Thyroid gland (tissue), 4 donors: ENCODE measurements at places on chromosomes 4 and X. TPM values are rescaled to one million over a fixed set of nuclear protein-coding genes. Genes with fewer than 3 reads are reported as not detected.
A peak's percentile ranks its signal among the peaks of the same experiment; 100 is the strongest.

- no peaks in the 10 kb centered on the region for H3K4me1 ChIP-seq
- no peak overlapping the region for H3K27ac ChIP-seq
- H3K27me3 ChIP-seq, result no peaks in the 10 kb centered on the region
- no peaks in the 10 kb centered on the region for H3K36me3 ChIP-seq
Observed at GRCh38 chrX:25131055-25131454, 115.3 kb upstream of the ARX start.

DNA sequence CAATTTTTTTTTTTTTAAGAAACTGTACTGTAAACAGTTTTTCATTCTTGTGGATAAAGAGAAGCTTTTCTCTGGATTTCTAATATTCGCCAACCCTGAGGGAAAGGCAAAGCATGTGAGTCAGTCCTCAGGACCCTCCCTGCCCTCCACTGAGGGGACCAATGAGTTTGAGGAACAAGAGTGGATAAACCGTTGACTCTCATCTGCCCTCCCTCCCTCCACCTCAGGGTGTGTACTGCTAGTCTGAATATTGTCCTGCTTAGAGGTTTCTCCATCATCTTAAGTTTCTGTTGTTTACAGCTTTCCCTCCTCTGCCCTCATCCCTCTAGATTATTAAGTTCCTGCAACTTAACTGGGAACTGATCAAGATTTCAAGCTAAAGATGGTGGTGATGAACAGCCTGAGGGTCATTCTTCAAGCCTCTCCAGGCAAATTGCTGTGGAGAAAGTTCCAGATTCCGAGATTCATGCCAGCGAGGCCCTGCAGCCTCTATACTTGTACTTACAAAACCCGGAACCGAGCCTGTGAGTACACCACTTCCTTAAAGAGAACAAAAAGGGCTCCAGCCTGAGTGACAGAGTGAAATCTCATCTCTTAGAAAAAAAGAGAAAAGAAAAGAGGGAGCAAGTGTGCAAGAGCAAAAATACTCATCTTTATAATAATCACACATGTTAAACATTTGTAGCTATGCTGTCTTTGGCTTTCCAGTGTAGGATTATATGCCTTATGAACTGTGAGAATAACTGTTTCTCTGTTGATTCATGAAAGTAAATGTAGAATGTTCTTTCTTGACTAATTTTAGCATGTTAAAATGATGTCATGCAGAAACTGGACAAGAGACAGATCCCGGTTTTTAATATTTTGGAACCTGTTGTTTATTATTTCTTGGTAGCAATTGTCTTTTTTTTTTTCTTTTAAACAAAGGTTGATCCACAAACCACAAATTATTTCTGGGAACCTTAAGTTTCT, 11.9 kb downstream of the CA5B start:
- peaks cover 12% of the 10 kb centered on the region for H3K4me1 ChIP-seq
- DNase-seq, result no peak
- no peak overlapping the region for H3K4me3 ChIP-seq
- no peaks in the 10 kb centered on the region for H3K27me3 ChIP-seq

DNA sequence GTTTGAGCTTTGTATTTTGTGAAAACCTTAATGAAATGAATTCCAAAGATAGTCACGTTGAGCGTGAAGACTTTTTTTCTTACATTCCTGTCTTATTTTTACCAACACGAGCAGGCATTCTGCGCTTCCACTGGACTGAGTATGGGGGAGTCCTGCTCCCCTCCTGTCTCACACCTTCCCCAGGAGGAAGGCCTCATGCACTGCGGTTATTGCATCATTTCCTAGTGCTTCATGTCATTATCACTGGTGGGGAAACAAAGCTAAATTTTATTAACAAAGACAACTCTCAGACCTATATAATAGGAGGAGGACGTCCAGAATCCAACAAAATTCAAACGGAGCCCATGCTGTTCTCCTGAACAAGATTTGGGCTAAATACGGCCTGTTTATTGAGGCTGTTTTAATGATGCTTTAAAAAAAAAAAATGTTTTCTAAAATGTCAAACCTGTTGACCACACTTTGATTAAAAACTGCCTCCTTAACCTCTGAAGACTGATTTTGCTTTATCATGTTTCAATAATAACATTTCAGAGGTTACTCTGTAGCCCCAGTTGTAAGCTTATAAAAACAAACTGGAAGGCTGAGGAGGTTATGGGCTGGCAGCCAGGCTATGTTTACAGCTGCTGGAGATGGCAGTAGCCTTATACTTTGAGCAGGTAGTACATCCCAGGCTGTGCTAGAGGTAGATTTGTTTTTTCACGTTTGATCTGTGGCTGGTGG, 118.0 kb downstream of the SOWAHB start:
- DNase-seq, result peak; percentile 96
- peak overlapping the region; percentile 33 for H3K27ac ChIP-seq
- no peaks in the 10 kb centered on the region for H3K36me3 ChIP-seq
- no peaks in the 10 kb centered on the region for H3K27me3 ChIP-seq
- no peak overlapping the region for H3K4me3 ChIP-seq

DNA sequence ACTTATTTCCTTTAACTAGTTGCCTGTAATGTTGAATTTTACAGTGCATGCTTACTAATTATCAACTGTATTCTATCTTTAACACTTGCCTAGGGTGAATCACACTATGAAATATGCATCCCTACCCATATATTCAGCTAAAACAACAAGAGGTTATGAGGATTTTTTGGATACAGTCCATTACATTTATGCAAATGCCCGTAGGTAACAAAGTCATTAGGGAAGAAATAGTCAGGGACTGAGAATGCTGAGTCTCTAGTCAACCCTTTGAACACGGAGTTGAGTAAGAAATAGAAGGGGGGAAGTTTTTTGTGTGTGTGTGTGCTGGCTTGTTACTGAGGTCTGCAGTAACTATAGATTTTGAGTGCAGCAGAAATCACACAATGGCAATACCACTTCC, 26.1 kb upstream of the CBLL2 start:
- H3K27ac ChIP-seq, result no peak overlapping the region
- H3K4me3 ChIP-seq, result no peak overlapping the region
- no peaks in the 10 kb centered on the region for H3K27me3 ChIP-seq

GRCh38 chr4:90926957-90927356, 799.8 kb downstream of the CCSER1 start:
- no peaks in the 10 kb centered on the region for H3K27me3 ChIP-seq
- H3K36me3 ChIP-seq, result no peaks in the 10 kb centered on the region
- DNase-seq, result no peak
- H3K4me3 ChIP-seq, result no peak overlapping the region

DNA sequence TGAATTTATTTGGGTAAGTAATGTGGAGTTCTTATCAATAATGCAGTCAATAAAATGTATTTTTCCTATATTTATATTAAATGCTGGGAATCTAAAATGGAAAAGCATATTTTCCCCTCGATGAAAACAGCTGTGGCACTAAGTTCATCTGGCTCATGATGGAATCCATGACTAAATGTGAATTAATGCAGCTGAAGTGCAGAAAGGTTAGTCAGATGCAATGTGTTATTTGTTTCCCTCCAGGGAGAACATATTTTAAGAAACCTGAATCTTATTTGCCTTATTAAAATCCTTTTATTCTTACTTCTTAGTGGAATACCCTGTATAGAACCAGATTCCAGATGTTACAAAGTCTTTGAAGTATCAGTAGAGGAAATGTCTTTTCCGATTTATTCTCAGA, 247.9 kb downstream of the ARHGAP24 start:
- H3K27me3 ChIP-seq, result no peaks in the 10 kb centered on the region
- no peaks in the 10 kb centered on the region for H3K36me3 ChIP-seq
- no peak overlapping the region for H3K27ac ChIP-seq
- H3K4me3 ChIP-seq, result no peak overlapping the region
- no peak for DNase-seq

DNA sequence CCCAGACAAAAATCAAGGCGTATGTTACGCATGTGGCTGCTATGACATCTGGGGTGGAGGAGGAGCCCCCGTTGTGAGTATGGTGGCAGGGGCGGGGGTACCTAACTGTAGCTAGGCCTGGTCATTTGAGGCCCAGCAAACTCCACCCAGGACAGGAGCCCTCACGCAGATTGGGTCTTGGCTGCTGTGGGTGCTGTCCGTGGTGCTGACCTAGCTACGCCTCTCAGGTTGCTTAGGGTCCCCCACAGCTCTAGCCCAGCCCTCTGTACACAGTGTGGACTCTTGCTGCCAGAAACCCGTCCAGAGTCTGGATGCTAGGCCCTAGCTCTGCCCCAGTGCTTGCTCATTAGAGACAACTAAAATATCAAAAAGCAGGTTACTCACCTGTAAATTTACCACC, 146.7 kb upstream of the PSAPL1 start:
- no peak overlapping the region for H3K27ac ChIP-seq
- DNase-seq, result peak; percentile 18
- H3K36me3 ChIP-seq, result no peaks in the 10 kb centered on the region
- no peaks in the 10 kb centered on the region for H3K27me3 ChIP-seq

DNA sequence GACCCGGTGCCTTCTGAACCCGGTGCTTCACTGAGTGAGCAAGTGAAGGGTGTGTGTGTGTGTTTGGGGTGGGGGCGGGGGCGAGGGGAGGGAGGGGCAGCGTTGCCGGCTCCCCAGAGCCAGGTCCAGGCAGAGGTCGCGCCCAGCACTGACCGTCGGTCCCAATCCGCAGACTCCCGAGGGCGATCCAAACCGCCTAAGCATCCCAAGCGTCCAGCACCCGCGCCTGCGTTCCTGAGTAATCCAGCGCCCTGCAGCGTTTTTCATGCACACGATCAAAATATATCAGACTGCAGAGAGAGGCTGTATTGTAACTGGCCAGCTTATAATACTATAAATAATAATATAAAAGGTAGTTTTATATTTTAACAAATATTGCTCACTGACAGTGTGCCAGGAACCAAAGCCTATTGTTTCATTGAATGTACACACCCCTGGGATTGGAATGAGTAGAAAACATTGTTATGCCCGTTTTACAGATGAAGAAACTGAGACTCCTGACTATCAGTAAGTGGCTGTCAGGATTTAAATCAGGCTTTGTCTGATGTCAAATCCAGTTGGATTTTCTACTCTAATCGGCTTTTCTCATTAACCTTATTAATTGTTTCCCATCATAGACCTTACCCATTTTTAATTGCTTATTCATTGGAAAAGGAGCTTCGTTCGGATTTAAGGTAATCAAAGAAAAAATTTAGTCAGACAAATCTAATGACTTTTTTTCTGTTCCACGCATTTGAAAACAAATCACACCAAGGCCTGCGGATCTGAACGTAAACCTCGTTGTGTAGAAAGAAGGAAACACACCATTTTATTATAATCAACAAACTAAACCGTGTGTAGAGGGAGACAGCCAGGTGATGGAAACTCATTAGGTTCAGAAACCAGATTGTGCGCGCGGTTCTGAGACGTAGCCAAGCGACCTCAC, 4.0 kb upstream of the NKX3-2 start:
- H3K36me3 ChIP-seq, result no peaks in the 10 kb centered on the region
- peak overlapping the region; percentile 34 for H3K4me3 ChIP-seq
- no peak overlapping the region for H3K27ac ChIP-seq
- DNase-seq, result no peak
- peaks cover 46% of the 10 kb centered on the region for H3K27me3 ChIP-seq
- peaks cover 39% of the 10 kb centered on the region for H3K4me1 ChIP-seq

DNA sequence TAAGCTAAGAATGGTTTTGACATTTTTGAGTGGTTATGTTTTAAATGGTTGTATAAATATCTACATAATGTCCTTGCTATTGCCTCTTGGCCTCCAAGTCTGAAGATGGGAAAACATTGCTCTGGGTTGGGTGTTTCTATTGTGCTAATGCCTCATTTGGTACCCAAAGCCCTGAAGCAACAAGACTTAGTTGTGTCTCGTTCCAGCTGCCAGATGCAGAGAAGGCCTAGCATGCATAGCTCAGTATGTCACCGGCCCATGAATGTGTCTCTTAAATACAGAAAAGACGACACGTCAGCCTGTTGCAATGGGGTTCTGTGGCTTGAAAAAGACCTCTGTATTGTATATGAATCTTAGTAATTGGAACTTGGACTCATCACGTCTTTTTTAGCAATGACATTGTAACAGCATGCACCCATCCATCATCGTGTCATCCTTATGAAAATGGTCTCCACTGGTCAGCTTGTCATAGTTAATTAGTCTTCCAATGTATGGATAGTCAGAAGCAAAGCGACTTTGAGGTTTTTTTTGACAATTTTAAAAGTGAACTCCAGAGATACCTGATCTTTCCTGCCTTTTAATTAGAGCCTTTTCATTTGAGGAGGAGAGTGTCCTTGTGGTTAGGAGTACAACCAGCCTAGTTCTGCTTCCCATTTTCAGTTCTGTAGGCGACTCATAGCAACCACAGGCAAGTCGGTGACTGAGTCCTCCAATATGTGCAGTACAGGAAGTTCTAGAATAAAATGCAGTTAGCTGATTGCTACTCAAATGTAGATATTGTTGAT, 126.4 kb upstream of the GATB start:
- H3K36me3 ChIP-seq, result no peaks in the 10 kb centered on the region
- DNase-seq, result no peak
- H3K27me3 ChIP-seq, result no peaks in the 10 kb centered on the region
- H3K27ac ChIP-seq, result no peak overlapping the region
- H3K4me3 ChIP-seq, result no peak overlapping the region
- no peaks in the 10 kb centered on the region for H3K4me1 ChIP-seq

- H3K27me3 ChIP-seq, result no peaks in the 10 kb centered on the region
- H3K4me3 ChIP-seq, result no peak overlapping the region
- no peak overlapping the region for H3K27ac ChIP-seq
- DNase-seq, result no peak
- H3K4me1 ChIP-seq, result no peaks in the 10 kb centered on the region
- no peaks in the 10 kb centered on the region for H3K36me3 ChIP-seq
Observed at GRCh38 chrX:50103866-50104566, 96.8 kb downstream of the AKAP4 start.

DNA sequence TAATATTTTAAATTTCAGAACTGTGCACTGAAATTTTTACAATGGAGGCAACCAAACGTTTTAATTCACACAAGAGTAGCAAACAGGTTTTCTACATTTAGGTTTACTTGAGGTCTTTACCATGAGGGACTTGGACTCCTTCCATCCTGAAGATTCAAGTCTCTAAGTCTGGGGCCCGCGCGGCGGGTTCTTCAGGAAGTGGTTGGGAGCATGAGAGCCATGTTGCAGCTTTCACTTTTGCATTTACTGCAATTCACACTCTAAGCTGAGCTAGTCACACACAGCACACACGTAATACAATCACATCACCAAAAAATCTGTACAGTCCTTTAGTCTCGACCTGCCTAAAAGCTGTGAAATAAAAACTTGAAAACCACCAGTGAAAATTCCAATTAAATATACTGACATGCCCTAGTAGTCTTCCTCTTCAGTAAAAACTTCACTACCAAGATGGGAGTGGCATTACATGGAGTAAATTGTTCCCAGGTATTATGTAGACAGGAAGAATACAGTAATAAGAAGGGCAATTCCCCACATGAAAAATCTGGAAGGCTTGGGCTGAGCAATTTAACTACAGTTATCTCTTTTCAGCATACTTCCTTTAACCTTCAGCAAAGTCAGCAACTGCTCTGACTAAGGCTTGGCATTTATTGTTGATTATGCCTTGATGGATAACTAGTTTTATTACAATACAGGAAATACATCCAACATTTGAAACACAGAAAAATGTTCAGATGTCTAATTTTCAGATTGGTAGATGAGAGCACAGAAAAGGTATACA, 571.1 kb upstream of the DIPK2B start:
- no peaks in the 10 kb centered on the region for H3K27me3 ChIP-seq
- no peaks in the 10 kb centered on the region for H3K36me3 ChIP-seq
- H3K27ac ChIP-seq, result peak overlapping the region; percentile 69
- no peaks in the 10 kb centered on the region for H3K4me1 ChIP-seq
- H3K4me3 ChIP-seq, result no peak overlapping the region

FGF5 gene
- total RNA-seq, result not detected

ETDB gene
- total RNA-seq, result not detected
